ENCODE measurements at places on chromosomes 4 and X.

- no peak for DNase-seq
Observed at GRCh38 chr4:126939401-126939800, 693.4 kb upstream of the INTU start.

DNA sequence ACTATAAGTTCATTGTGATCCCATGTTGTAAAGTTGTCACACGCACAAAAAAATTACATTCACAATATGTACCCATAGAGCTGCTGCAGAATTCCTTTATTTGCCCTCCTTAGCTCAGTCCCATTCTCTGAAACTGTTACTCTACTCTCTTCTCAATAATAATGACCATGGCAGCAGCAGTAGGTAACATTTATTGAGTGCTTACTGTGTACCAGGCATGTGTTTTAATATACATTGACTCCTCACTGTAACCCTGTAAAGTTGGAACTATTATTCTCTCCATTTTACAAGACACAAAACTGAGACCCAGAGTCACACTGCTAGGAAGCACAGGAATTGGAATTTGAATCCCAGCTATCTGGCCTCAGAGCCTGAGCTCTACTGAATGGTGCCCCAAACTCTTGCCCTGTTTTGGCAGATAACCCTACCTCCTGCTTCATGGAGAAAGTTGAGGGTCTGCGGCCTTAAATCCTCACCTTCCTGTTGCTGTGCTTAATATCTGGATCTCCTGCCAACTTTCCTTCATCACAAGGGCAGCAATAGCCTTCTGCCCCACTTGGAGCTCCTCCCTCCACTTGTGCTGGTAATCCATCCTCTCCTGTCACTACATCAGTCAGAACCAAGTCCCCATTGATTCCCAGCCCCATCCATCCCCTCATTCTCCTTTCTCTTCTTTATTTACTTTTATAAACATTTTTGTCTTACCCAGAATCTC lies 20.8 kb downstream of the GK start:
- DNase-seq: no peak

- no peak for DNase-seq
Observed at GRCh38 chrX:107603429-107604159, 24.7 kb upstream of the PRPS1 start.

DNA sequence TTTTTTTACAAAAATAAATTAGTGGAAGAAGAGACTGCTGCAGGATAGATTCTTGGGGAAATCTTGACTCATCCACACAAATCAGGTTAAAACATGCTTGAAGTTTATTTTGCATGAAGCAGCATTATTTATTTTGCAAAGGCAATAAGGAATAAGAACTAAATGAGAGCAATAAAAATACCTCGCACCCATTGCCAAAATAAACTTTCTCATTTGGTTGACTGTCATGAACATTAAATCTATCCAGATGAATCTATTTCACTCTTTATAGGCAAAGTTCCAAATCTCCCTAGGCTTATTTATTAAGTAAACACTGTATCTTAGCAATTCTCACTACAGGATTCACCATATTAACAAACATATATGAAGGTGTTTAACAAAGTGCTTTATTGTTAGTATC lies 58.9 kb downstream of the HOPX start:
- DNase-seq: no peak

DNA sequence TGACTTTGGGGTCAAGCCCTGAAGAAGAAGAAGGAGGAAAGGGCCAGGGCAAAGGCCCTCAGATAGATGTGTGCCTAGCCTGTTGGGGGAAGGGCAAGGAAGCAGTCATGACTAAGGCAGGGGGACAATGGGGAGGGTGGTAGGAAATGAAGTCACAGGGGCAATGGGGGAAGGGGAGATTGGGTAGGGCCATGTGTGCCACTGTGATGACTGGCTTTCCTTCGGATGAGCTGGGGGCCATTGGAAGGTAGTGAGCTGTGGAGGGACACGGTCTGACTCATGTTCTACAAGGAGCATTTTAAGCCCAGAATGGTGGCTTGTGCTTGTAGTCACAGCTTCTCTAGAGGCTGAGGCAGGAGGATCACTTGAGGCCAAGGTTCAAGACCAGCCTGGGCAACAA lies 642.0 kb downstream of the MID1IP1 start:
- no peak for DNase-seq

GRCh38 chr4:169175035-169175434 lies 95.7 kb downstream of the SH3RF1 start:
- DNase-seq: no peak

- DNase-seq: no peak
Observed at GRCh38 chr4:116217781-116218180, 867.6 kb downstream of the TRAM1L1 start.

- no peak for DNase-seq
Observed at GRCh38 chrX:24150898-24151297, 1.4 kb downstream of the ZFX start.

DNA sequence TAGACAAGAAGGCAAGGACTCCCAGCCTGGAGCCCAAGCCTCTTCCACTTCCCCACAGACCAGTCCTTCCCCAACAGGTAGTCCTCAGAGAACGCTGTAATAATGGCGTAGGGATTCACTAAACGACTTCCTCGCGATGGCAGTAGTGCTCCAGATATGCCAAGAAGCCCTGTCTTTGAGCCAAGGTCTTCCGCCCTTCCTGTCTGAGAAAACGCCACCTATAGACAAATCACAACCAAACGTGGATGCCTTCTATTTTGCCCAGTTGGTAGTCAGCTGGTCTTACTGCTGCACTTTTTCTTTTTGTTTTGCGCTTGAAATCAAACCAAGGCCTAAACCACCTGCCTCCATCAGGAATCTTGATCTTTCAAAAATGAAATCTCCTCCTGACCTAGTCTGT lies 203.3 kb downstream of the OR13H1 start:
- DNase-seq: peak; percentile 42

Measured in activated CD4-positive, CD25-positive, alpha-beta regulatory T cell treated with anti-CD3 and anti-CD28 coated beads, Interleukin-2, amount 50 U/mL, for 72 hours (primary cell).